Tongue (tissue), 3 donors: ENCODE measurements at places on chromosomes 7 and 10.
A peak's percentile ranks its signal among the peaks of the same experiment; 100 is the strongest.

DNA sequence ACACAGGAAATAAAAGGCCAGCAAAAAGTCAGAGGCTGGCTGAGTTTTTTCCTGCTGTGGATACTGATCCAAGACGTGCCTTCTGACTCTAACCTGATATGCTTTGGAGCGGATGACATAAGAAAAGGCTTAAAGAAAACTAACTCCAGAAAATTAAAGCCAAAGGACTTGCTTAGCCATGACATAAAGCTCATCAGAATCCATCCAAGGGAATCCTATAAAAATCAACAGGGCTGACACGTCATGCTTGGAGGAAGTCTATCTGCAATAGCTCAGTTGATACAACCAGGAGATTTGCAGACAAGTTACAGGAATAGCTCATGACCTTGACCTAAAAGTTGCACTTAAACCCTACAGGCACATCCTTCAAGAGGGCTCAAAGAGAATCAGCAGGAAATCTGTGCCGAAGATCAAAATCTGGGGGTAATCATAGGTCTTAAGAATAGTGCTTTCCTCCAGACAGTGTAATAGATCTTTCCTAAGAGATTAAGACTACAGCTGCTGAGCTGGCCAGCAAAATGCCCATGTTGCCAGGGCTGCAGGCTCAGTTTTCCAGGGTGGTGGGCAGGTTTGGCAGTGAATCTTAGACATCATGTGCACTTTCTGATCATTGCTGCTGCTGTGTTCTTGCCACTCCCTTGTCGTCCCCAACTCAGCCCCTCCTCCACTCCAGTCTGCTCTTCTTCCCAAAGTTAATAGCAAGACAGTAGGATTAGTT lies 111.5 kb upstream of the SVIL start:
- DNase-seq, result peak; percentile 83

- DNase-seq, result no peak
Observed at GRCh38 chr10:47260505-47261111, 39.4 kb upstream of the GDF10 start.

GRCh38 chr10:7794251-7795026 lies 6.5 kb downstream of the ATP5F1C start:
- no peak for DNase-seq

- no peak for DNase-seq
Observed at GRCh38 chr10:43605850-43606322, 352 bp upstream of the ZNF485 start.

DNA sequence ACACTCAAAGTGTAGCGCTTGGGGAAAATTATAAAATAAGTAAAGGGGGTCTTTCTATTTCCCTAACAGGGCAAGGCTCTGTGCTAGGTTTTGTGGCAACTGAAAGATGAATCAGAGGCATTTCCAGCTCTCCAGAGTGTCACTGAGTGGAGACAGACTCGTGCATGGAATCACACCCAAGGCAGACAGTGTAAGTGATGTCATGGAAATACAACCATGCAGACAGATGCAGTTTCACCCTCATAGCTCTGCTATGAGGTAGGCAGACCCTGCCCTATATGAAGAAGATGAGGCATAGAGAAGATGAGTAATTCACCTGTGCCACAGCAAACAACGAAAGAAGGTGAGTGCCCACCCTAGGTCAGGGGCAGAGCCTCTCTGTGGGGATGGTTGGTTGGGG lies 57.2 kb upstream of the PITRM1 start:
- DNase-seq, result no peak

DNA sequence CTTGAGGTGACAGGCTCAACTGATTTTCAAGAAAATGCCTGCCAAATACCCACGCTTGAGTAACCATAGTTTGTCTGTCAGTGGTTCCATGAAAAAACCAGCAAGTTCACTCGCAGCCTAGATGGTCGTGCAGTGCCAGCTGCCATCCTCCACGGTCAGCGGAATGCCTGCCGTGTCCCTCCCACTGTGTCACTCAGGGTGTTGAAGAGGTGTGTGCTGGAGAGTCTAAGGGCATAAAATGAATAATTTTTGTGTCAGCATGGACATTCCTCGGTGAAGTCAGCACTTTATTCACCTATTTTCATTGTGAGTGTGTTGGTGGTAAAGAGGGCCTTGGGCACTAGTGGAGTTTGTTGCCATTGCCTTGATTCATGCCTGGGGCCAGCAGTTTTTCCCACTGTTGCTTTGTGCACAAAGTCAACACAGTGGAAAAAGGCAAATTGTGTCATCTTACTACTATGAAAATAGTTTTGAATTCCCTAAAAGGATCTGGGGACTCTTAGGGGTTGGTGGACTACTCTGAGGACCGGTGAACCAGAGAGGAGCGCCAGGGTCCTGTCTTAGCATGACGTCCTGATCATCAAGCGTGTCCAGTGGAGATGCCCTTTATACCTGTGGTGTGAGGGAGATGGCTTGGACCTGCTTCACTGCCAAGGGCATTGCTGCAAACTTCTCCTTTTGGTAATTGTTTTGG lies 17.6 kb downstream of the MINDY4 start:
- no peak for DNase-seq

GRCh38 chr10:34351161-34351560 lies 463.9 kb downstream of the PARD3 start:
- DNase-seq, result no peak

GRCh38 chr7:78746301-78746700 lies 707.2 kb downstream of the MAGI2 start:
- no peak for DNase-seq

- DNase-seq, result peak; percentile 46
Observed at GRCh38 chr10:110208614-110209453, 1.4 kb downstream of the MXI1 start.

- DNase-seq, result no peak
Observed at GRCh38 chr10:44051091-44051490, 333.8 kb downstream of the CXCL12 start.

- no peak for DNase-seq
Observed at GRCh38 chr10:132624061-132624846, 86.7 kb downstream of the INPP5A start.

DNA sequence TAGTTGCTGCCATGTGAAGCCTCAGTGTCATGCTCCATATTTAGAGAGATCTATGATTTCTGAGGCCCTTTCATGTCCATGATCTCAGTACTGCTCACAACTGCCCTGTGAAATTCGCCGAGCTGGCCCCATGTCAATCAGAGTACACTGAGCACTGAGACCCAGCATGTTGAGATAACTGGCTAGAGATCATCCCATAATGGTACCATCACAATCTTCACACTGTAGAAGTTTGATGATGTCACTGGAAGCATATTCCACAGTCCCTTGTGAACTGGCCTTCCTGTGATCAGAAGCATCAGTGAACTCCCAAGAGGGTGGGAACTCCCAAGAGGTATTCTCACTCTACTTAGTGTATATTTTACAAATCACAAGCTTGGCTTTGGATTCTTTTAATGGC lies 116.0 kb downstream of the EGFR start:
- no peak for DNase-seq

- DNase-seq, result no peak
Observed at GRCh38 chr7:40700653-40701421, 566.0 kb downstream of the SUGCT start.

- DNase-seq, result peak; percentile 16
Observed at GRCh38 chr10:66929375-66929774, 3.5 kb downstream of the LRRTM3 start.

GRCh38 chr7:818031-818699 lies 14.1 kb upstream of the SUN1 start:
- DNase-seq, result peak; percentile 43

- peak; percentile 86 for DNase-seq
Observed at GRCh38 chr7:23184709-23185359, 3.0 kb downstream of the NUP42 start.

DNA sequence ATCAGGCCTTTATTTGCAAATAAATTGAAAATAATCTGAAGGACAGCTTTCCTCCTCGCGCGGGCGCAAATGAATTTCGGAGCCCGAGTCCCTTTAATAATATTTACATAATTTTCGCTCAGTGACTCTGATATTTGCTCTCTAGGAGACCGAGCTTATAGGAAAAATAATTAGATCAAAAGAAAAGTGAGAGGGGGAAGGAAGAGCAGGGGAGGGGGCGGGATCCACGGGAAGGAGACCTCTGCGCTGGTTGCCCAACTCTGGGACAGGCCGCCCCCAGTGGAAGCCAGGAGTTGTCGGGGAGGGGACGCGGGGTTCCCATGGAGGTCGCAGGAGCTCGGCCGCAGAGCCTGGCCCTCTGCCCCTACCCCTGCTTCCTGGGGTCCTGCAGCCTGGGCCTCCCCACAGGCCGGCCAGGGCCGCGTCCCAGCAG lies 5.8 kb downstream of the UNCX start:
- no peak for DNase-seq

- DNase-seq, result no peak
Observed at GRCh38 chr7:149683181-149683580, 90.2 kb downstream of the ZNF467 start.

DNA sequence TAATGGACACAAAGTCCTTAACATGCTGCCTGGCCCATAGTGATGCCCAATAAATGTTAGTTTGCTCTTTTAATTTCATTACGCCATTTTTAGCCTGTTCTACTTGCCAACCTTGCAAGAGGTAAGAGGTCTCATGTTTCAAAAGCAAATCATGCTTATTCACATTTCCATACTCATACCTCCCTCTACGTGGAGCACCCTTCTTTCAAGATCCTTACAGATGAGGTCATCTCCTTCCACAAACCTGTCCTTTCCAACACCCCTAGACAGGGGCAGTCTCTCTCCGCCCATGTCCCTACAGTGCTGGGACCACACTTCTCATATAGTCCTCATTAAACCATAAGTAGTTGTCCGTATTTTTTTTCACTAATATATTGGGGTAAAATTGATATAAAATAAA lies 271.3 kb downstream of the FGFR2 start:
- DNase-seq, result no peak

GRCh38 chr10:100939763-100940344 lies 27.1 kb downstream of the SLF2 start:
- no peak for DNase-seq

GRCh38 chr7:116445447-116446211 lies 53.9 kb upstream of the CAV2 start:
- no peak for DNase-seq

GRCh38 chr10:98344589-98345038 lies 70.4 kb downstream of the PYROXD2 start:
- DNase-seq, result no peak

GRCh38 chr10:106083572-106083971 lies 1080.9 kb downstream of the SORCS1 start:
- DNase-seq, result no peak

DNA sequence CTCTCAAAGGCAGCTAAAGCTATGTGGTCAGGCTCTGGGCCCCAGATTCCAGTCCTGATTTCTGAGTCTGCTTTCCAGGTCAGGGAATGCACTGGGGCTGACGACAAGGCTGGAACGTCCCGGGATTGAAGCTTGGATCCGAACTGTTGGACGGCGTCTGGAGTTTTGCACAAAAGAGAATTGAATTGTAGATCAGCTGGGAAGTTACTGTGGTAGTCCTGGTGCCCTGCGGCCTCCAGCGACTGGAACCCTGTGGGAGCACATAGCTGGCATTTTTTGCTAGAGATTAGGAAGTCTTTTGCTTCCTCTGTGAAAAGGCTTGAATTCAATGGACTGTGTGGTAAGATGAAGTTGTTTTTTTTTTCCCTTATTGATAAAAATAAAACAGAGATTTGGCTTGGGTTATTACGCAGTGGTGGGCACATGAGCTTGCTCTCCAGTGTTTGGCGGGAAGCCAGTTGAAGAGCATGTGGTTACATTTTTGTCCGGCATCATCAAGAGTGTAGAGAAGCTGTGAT lies at the start of gene HK1:
TSS of gene HK1 (plus strand) at position 51 of the 518 bp plus-strand sequence.
- DNase-seq, result peak; percentile 26

DNA sequence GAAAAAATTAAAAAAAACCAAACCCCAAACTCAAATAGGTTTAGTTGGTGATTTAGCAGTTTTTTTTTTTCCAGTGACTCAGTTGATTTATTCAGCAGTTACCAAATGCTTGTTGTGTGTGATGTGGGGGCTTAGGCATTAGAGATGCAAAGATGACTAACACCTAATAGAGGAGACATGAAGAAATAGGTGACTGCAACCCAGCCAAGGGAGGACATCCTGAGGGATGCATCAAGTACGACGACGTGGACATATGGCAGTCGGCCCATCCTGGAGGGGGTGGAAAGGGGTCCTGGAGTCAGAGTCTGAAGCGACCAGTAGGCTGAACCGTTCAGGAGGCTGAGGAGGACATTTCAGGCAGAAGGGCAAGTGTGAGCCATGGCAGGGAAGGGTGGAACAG lies 35.5 kb downstream of the LRMDA start:
- DNase-seq, result no peak

- DNase-seq, result no peak
Observed at GRCh38 chr10:86267286-86268195, 99.1 kb downstream of the GRID1 start.

DNA sequence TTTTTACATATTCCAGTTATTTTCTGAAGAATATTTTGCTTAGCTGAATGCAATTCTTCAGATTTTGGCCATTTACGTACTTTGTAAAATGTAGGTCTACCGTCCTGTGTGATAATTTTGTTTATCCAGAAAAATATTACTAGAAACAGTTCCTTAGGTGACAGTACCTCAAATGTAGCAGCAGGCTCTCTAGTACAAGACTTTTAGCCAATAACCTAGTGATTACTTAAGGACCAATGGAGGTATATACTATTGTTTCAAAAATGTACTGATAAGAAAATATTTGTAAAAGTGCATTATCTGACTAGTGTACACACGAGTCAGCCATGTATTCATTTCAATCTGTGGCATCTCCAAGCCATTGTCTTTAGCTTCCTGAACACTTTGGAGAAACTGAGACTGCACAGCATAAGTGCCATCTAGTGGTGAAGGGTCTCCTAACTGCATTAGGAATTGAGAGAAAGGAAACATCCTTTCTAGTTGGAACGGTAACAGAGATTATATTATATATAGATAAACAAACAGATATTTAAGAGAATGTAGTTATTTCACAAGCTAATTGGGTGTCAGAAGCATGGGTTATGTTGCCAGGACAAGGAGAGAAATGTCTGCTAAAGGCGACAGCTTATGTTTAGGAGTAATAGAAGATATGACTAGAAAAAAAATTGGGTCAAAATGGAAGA lies 23.7 kb downstream of the RTKN2 start:
- DNase-seq, result peak; percentile 85

DNA sequence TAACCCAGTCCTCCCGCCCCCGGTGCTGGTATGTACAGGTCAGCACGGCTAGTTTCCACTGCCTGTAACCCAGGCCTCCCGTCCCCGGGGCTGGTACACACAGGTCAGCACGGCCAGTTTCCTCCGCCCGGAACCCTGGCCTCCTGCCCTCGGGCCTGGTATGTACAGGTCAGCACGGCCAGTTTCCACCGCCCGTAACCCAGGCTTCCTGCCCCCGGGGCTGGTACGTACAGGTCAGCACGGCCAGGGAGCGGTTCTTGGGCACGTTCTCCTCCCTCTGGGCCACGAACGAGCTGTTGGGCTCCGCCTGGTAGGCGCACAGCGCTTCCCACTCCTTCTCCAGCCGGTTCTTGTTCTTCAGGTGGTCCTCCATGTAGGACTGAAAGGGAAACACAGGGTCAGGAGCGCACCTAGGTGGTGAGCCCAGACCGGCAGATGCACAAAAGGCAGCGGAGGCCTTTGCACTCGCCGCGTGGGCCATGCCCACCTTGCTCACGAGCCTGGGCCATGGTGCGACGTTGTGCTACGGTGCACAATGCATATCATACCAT lies 284.4 kb downstream of the DNAJB6 start:
- no peak for DNase-seq

- peak; percentile 30 for DNase-seq
Observed at GRCh38 chr7:150753826-150754603, 16.8 kb downstream of the GIMAP5 start.

- DNase-seq, result no peak
Observed at GRCh38 chr7:64795176-64795575, 948 bp downstream of the ZNF138 start.

- DNase-seq, result no peak
Observed at GRCh38 chr10:97365761-97366351, 31.3 kb upstream of the FRAT2 start.

GRCh38 chr7:105132335-105132734 lies 118.3 kb downstream of the KMT2E start:
- no peak for DNase-seq
